ENCODE measurements at places on chromosomes 4 and X.

DNA sequence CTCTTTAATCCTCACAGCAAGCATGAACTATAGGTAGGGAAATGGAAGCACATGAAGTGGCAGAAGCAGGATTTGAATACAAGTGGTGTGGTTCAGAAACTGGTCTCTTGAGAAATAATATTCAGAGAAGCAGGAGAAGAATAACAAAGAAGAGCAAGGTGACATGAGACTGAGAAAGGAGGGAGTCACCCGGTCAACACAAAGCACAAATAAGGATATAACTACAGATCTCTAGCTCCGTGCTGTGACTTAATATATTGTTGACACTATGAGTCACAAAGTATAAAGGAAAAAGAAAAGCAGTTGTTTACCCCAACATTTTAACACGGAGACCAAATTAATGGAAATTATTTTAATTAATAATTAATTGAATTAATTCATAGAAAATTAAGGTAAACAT is 204.5 kb downstream of the CPE start:
- no peak for DNase-seq

DNA sequence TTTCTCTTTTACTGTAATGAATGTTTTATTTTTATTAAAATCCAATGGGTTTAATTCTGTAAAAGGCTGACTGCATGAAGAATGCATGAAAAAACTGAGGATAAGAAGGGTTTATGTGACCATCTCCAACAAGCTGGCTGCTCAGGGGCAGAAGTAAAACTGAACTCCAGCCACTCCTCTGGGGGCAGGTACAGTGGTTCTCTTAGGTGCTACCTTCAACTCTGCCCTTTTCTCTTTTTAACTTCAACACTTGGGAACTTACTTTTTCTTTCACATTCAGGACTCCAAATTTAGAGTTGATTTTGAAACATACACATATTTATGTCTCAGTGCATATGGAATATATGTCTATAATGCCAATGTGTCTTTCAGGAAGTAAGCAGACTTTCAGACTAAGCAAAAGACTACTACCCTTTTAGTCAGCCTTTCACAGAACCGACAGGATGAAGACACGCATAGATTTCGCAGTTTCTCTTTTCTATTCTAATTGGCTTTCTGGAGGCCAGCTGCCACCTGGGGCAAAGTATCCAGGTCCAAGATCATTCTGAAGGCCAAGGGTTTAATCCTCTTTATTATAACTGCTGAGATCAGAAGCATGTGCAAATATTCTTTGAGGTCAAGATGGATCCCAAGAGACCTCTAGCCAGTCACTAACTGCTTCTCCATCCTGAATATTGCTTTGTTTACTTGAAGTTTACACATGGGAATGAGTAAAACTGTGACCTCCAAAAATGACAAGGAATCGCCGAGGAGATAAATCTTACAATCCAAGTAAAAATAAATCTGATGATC is 30.7 kb downstream of the HS3ST1 start:
- DNase-seq, result no peak

DNA sequence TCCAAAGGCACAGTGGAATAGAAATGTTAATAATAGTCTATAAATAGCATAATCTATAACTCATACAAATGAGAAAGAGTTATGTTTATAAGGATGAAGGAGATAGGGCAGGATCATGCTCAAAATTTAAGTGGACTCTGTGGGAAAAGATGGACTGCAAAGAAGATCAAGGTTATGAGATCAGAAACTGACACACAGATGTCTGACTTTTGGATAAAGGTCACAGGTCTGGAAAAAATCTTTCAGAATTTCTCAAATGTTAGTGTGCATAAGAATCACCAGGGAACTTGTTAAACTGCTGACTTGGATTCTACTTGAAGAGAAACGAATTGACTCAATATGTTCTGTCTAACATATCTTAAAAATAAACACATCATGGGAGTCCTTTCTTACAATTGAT is 104.1 kb downstream of the FSTL5 start:
- no peak for DNase-seq

DNA sequence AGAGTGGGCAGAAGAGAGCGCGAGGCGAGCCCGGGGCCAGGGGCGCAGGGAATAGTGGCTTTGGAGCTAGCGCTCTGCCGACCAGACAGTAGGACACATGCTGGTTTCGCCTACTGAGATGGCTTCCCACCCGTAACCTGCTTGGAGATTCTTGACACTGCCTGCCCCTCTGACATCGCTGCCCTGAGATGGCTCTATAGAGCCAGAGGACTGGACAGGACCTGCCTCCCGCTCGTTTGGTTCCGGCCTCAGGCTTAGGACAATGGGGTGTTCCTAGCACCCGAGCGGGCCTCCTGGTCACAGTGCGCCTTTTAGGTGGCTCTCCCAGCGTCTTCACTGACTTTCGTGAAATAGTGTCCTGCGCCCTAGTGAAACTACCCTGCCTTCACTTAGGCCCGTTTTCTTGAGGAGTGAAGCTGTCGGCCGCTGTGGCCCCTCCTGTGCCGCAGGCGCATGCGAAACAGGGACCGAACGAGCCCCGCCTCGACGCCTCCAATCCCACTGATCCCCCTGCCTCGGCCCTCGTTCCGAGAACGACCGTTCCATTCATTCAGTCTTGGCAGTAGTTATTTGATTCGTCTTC is 608 bp downstream of the TAF1 start:
- peak; percentile 34 for DNase-seq

DNA sequence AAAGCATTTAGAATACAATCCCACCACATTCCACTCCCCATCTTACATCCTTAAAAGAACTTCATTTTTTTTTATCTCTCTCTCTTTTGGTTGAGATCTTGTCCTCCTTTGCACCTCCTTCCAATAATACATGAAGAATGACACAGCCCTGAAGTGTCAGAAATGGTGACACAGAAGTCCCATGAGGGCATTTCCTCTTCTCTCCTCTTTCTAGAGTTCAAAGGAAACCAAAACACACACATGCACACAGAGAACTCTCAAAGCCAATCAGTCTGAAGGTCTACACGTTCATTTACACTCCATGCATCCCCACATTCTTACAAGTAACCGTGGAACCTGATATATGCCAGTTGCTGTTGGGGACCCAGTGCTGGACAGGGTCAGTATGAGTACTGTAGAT is 450.7 kb downstream of the HNRNPD start:
- DNase-seq, result no peak

DNA sequence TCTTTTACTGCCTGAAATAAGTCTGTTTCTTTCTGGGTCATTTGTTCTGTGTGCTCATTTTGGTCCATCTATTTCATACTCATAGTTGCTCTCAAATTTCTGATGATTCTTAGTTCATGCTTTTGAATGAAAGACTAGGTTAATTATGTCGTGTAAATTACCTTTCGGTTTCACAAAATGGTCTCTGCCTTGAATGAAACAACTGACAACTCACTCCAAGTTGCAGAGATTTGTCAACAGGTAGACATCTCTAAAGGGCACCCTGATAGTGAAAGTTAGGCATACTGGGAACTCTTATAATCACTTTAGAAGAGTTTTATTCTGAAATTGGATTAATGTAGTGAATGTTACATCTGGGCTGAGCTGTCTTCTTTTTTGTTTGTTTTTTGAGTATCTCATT is 726.9 kb downstream of the PDHA2 start:
- no peak for DNase-seq

DNA sequence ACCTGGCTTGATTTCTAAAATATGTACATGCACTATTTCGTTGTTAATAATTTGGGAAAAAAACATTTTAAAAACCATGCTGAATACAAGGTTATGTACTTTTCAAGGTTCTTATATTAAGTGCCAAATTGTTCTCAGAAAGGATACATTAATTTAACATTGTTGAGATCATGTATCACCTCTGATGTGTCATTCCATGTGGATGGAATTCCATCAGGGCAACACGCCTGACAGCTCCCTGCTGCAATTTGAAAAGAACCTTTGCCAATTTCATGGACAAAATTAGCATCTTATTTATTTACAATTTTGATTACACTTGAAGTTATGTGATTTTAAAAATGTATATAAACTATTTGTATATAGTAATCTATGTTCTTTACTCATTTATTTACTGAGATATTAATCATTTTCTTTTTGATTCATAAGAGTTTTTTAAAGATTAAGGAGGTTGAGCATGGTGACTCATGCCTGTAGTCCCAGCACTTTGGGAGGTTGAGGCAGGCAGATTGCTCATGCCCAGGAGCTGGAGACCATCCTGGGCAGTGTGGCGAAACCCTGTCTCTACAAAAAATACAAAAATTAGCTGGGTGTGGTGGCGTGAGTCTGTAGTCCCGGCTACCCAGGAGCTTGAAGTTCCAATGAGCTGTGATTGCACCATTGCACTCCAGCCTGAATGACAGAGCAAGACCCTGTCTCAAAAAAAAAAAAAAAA is 142.8 kb downstream of the ENPP6 start:
- no peak for DNase-seq

- DNase-seq, result no peak
Measured at GRCh38 chr4:172348426-172348825, 535.2 kb downstream of the GALNTL6 start.

- DNase-seq, result peak; percentile 79
Measured at GRCh38 chr4:82043081-82043808, 330.5 kb downstream of the HNRNPD start.

DNA sequence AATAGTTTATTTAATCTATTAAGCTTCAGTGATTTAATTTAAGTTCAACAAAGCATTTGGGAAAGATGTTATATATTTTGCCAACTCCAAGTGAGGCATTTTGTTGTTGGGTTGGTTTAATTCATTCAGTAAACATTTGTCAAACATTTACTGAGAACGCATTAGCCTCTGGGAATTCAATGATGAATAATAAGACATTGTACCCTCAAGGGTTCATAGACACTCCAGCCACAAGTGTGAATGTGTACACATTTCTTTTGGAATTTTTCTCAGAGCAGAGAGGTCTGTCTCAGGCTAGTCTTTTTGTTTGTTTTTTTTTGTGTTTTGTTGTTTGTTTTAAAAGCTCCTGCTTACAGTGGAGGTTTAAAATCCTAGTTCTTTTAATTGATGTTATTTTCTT is 203.9 kb downstream of the SOWAHB start:
- no peak for DNase-seq

GRCh38 chr4:75745721-75746199 is 21.4 kb downstream of the USO1 start:
- DNase-seq, result no peak

DNA sequence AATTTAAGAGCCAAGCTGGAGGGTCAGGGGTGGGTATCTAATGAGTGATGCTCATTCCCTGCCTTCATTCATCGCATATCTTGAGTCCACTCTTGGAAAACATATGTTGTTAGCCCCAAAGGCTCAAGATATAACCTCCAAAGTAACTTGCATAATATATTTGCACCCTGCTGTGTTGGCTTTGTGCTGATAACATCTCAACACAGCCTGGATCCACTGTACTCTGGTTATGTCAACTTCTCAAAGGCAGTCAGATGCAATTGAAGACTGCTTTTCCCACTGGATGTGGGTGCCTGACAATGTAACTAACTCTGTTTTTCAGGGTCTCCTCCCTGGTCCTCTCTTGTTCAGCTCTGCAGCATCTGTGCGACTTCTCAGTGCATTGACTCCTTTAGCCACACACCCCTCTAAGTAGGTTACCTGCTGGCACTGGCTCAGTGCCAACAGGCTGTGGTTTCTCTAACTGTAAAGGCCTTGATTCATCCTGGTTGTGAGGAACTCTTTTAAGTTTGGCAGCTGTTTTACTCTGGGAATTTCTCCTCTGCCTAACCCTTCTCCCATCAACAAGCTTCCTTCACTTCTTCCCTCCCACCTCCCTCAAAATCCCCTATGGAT is 28.1 kb downstream of the SLC16A2 start:
- DNase-seq, result no peak

- no peak for DNase-seq
Measured at GRCh38 chr4:112355662-112356061, 58.5 kb downstream of the ALPK1 start.

DNA sequence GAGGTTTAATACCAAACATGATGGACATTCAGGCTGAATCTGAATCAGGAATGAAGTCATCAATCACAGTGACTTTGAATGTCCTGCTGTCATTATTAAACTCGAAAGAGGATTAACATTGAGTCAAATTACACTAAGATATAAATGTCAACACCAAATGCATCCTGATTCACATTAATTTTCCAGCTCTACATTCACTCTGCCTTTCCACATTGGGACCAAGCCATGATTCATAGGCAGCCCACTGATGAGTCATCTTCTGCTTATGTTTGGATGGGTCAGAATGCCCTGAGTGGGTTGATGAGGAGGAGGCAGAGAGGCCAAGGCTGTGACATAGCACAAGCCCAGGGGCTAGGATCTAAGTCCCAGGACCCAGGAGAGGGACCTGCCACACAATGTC is 247.6 kb upstream of the RPS6KA3 start:
- no peak for DNase-seq

- no peak for DNase-seq
Measured at GRCh38 chr4:21045119-21045518, 344.9 kb downstream of the PACRGL start.

GRCh38 chrX:41382714-41383645 is 49.0 kb downstream of the DDX3X start:
- peak; percentile 56 for DNase-seq

DNA sequence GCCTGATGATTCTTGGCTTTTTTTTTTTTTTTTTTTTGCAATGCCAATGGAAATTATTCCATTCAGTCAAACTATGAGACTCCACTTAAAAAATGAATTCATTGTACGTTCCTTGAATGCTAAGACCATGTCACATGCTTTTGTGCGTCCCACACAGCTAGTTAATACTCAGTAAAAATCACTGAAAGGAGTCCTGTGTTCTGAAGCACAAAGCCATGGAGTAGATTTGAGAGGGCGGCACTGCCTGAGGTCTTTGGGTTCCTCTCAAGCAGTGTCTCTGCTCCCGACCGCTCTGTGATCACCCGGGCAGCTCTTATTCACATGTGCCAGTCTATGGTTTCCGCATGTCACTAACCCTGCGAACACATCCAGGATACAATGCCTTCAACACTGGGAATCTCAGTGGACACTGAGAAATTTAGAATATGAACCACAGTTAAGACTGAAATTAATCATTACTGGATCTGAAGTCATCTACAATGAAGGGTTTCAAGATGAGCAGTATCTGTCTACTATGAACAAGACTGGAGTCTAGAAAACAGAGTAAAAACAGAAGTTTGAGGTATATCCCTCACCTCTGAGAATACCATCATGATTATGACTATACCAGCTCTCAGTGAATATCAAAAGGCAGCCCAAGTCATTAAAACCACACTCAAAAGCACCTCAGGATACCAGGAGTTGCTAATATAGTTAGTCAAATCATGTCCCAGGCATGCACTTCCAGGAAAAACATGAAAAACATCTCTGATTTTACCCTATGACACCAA is 193.0 kb downstream of the MGST2 start:
- DNase-seq, result no peak

- no peak for DNase-seq
Measured at GRCh38 chr4:84484236-84484635, 14.9 kb downstream of the NKX6-1 start.

- DNase-seq, result peak; percentile 49
Measured at GRCh38 chrX:105837232-105837631, 14.9 kb downstream of the NRK start.

- DNase-seq, result no peak
Measured at GRCh38 chr4:141706445-141706844, 70.1 kb downstream of the IL15 start.

DNA sequence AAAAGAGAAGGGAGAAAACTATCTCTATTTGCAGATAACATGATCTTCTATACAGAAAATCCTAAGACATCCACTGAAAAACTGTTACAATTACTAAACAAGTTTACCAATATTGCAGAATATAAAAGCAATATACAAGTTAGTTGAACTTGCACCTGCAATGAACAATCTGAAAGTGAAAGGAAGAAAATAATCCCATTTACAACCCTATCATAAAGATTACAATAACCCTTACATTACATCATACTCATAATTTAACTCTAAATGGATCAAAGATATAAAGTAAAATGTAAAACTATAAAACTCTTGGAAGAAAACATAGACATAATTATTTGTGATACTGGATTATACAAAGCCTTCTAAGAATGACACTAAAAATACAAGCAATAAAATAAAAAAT is 77.2 kb downstream of the GSTCD start:
- no peak for DNase-seq
